Activated T-helper 1 cell treated with anti-CD3 and anti-CD28 coated beads, Interleukin-2, amount 50 U/mL, for 16 hours (primary cell): ENCODE measurements at places on chromosomes 11 and 22.
A peak's percentile ranks its signal among the peaks of the same experiment; 100 is the strongest.

GRCh38 chr11:45393826-45394225, 107.7 kb upstream of the SYT13 start:
- DNase-seq: no peak

DNA sequence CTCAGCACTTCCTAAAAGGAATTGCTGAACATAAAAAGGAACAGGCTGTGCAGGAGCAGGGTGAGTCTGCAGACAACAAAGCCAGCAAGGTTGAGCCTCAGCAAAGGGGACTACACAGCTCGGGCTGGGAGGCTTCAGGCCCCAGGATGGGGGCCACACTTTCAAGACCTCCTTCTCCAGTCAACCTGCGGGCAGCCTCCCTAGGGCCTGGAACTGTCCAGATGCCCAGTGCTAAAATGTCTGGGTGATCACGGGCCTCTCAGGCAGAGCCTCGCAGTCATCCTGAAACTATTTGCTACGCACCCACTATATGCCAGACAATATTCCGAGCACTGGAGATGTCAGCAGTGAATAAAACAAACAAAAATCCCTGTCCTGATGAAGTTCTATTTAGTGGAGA, 3.9 kb upstream of the NEFH start:
- no peak for DNase-seq

GRCh38 chr11:69463181-69463994, 18.1 kb upstream of the LINC01488 start:
- no peak for DNase-seq

GRCh38 chr11:62806611-62807121, 1.4 kb upstream of the NXF1 start:
- no peak for DNase-seq

- DNase-seq: no peak
Observed at GRCh38 chr22:23698094-23698493, 7.3 kb downstream of the RGL4 start.

- DNase-seq: no peak
Observed at GRCh38 chr11:13972944-13973343, 10.4 kb downstream of the SPON1 start.

DNA sequence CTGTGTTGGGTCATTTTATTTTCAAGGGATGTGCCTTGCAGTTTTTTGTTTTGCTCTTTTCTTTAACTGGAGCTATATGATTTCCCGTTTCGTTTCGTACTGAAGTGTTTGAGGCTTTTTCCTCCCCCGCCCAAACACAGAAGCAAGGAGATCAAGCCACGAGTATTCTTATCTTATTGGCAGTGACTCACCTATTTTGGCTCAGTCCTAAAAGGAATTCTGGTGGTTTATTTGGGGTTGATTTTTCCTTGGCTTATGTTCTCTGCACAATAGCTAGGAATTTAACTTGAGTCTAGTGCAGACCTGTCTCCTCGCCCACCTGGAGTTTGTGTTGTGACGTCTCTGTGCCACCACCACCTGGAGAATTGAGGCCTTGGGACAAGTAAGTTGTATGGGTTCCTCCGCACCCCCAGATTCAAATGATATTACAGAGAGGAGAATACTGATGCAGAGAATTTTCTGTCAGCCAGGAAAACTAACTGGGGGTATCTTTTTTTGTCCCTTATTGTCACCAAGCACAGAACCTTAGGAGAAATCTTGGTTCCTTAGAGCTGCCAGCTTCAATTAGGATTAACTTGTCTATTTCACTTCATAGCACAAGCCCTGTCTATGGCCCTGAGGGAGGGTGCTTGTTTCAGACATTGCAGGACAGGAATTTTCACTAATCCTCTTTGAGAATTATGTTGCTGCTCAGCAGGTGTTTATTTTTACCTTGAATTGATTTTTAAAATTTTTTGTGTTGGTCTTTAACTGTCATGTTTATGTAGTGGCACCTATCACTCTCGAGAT, 90.4 kb upstream of the BIRC3 start:
- no peak for DNase-seq

GRCh38 chr11:16448123-16448717, 91.9 kb upstream of the SOX6 start:
- no peak for DNase-seq

- DNase-seq: no peak
Observed at GRCh38 chr11:75276686-75277085, 36.1 kb downstream of the TPBGL start.

DNA sequence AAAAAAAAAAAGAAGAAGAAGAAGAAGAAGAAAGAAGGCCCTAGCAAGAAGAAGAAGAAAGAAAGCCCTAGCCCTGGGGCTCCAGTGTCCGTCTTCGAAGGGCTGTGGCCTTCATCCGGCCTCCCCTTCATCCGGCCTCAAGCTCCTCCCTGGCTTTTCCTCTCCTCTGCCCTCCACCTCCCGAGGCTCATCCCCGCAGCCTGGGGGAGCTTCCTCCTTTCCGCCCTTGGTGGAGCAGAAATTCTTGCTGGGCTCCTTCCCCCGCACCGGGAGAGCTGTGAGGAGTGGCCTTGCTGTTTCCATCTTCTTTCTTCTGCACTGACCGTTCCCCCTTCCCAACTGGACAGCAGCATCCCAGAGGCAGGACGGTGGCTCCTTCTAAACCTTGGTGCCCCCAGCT, 9.5 kb upstream of the LTO1 start:
- DNase-seq: no peak

- no peak for DNase-seq
Observed at GRCh38 chr22:36873614-36874308, 13.0 kb downstream of the NCF4 start.

- DNase-seq: no peak
Observed at GRCh38 chr11:46181843-46182424, 60.7 kb upstream of the PHF21A start.

GRCh38 chr22:23751441-23751996, 607 bp upstream of the ZNF70 start:
- no peak for DNase-seq

DNA sequence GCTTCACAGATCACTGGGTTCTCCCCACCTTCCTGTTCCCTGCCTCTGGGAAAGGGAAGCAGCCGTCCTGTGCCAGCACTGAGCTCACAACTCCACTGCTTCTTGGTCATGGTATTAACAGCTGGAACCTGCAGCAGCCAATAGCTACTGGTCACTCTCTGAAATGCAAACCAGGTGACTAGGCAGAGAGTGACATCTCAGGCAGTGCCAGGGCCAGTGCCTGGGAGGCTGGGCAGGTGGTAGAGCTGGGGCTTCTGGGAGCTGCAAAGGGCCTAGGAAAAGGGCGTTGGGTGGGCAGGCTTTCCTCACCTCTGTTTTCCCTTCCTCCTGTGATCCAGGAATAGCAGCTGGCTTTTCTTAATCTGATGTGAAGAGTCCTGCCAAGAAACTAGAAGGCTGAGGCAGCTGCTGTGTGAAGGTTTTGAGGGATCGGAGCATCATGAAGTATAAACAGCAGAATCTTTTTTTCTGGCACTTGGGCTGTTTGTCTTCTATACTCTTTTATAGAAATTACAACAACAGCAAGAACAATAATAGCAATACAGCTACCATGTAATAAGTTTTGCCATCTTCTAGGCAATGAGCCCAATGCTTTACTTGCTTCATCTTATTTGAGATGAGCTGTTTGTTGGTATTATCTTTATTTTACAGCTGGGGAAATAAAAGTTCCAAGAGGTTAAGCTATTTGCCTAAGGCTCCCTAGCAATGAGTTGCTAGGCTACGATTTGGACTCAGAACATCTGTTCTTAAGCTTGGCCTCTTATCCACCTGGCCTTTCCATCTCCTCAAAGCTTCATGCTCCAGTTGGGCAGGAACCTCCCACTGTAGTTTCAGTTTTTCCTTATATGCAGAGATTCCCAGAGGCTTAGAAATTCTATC, 22.0 kb upstream of the CD44 start:
- DNase-seq: no peak

- no peak for DNase-seq
Observed at GRCh38 chr11:67542971-67543370, 19.7 kb upstream of the CABP2 start.

GRCh38 chr11:34492806-34493414, 20.7 kb downstream of the ELF5 start:
- peak; percentile 13 for DNase-seq

DNA sequence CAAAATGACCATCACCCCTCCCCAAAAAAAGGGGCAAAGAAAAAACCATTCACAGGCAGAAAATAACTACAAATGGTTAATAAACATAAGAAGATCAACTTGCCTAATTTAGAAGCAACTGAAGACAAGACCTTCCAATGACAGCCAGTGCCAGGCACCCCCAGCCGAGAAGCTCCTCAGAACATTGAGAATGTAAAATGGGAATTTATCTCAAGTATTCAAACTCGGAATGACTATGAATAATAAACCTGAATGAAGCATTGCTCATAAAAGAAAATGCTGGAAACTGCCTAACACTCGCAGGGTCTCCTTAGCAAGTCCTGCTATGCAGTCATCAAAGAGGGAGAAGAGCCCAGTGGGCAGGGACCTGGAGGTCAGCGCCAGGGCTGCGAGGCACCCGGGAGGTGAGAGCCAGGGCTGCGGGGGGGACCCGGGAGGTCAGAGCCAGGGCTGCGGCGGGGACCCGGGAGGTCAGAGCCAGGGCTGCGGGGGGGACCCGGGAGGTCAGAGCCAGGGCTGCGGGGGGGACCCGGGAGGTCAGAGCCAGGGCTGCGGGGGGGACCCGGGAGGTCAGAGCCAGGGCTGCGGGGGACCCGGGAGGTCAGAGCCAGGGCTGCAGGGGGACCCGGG, 23.2 kb upstream of the MOB2 start:
- DNase-seq: no peak

GRCh38 chr22:18095101-18095805, 15.4 kb upstream of the TUBA8 start:
- no peak for DNase-seq

DNA sequence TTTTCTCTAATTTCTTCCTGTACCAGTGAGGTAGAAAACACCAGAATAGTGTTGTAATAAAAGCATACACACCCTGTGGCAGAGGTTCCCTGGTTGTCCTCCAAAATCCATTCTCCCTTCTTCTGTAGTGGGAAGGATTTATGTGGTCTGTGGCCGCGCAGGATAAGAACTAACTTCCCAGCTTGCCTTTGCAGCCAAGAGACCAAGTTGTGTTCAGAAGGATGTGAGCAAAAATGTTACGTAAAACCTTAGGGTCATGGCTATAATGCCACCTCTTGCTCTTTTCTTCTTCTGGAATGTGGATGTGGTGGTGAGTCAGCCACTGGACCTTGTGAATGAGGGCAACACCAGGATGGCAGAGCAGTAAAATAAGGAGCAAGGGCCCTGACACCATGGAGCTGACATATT, 28.4 kb downstream of the CCDC90B start:
- no peak for DNase-seq

DNA sequence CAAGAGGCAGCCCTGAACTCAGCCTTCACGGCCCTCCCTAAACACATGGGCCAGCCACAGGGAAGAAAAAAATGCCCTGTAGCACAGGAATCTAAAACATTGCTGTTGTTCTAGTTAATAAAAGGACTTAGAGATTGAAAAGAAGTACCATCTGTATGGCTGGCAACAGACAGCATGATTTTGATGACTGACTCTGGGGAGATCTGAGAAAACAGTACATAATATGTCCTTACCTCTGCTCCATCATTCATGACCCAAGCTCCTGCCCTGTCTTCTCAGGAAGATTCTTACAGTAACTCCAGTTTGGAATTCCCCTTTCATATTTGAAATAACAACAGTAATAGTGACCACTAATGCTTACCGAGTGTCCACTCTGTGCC, 244.2 kb downstream of the ETS1 start:
- DNase-seq: no peak

- no peak for DNase-seq
Observed at GRCh38 chr11:33731723-33732531, 4.3 kb downstream of the CD59 start.

DNA sequence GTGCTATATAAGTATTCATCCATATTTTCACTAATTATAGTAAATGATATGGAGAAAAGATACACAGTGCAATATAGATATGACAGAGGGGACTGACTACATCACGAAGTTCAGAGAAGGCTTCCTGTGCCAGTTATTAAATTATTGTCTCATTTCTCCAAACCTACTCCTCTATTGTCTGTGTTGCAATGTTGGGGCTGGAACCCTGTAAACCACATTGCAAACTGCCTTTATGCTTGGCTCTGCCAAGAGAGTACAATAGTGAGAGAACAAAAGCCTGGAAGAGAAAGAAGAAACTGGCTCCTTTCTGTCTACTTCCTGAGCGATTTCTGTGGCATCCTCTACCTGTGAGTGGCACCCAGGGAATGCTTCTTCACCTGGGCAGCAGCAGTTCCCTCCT, 46.4 kb downstream of the ME3 start:
- no peak for DNase-seq

GRCh38 chr11:105204636-105205035, 65.1 kb upstream of the CARD18 start:
- DNase-seq: no peak

DNA sequence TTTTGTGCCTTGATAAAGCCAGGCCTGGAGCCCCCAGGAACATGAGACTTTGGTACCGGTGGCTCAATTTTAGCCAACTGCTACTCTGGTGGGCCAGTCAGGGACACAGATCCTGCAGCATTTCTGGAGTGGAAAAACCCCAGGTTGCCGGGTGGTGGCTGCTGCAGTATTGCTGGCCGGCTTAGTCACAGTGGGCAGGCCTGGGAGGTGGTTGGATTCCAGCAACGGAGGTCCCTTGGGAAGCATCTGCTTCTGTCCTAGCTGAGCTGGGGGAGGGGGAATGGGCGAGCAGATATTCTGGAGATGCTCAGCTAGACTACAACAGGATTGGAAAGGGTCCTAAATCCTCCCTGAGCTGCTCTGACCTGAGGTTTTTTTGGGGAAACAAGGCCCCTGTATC, 31.6 kb upstream of the ACCSL start:
- no peak for DNase-seq

DNA sequence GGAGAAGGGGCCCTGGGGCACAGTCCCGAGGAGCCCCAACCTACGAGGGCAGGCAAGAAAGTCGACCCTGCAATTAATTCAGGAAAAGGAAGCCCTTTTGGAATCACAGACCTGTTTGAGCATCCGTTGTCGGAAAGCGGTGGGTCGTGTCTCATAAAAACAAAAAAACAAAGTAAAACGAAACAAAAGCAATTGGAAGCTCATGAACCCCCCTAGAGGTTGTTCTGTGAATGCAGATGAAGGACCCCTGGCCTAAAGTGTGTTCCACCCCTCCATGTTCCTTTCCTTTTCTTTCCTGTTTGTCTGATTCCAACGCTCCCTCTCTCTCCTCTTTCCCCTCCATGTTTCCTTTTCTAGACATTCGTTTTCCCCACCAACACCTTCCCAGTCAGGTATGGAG, 203.7 kb downstream of the GRIK4 start:
- no peak for DNase-seq

DNA sequence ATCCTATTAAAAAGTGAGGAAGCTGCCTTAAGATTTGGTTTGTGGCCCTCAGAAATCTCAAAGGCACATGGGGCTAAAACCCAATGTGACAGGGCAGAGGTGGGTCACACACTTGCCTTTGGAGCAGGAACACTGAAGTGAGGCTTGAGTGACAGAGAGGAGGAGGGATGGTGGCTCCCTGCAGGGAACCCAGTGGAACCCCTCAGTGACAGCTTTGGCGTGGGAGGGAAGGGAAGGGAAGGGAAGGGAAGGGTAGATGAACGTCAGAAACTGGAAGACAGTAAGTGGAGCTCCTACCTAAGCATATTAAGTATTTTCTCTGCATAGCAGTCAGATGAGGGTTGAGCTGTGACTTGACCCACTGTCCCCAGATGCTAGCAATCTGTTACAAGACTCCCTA, 68.5 kb downstream of the TMPRSS5 start:
- DNase-seq: no peak
